ENCODE measurements at places on chromosomes 2 and 18.

GRCh38 chr2:127818794-127819425 is 7.9 kb upstream of the WDR33 start:
- no peak for DNase-seq

DNA sequence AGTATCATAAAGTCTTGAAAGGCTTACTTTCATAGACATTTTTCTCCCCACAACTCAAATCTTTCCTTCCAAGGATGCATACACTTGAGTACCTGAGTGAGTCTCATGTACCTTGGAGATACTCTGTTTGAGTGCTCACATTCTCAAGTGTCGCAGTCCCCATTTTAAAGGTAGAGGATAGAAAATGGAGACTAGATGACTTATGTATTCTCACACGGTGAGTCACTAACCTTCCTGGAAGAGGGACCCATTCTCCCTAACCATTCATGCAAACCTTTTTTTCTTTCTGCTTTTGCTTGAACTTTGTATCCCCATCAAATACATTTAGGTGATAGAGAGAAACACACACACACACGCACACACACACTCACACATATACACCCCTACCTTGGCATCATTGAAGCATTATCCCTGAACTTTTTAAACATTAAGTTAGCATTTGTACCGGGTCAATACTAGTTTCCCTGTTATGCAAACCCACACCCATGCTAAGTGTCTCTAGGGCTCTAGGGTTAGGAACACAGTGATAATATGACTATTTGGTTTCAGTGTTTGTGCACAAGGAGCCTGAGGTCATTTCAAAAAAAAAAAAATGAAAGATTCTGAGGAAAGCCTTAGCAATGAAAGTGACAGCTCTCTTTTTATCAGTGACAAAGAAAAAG is 236.2 kb downstream of the IKZF2 start:
- no peak for DNase-seq

- DNase-seq = no peak
Measured at GRCh38 chr18:23541349-23542093, 38.2 kb downstream of the RMC1 start.

- DNase-seq = no peak
Measured at GRCh38 chr2:165293440-165294420, 54.5 kb downstream of the SCN2A start.

- no peak for DNase-seq
Measured at GRCh38 chr2:2763351-2764000, 432.4 kb upstream of the MYT1L start.

GRCh38 chr2:154455866-154456265 is 242.6 kb upstream of the KCNJ3 start:
- no peak for DNase-seq

- no peak for DNase-seq
Measured at GRCh38 chr2:172571245-172571644, 15.4 kb downstream of the PDK1 start.

- DNase-seq = no peak
Measured at GRCh38 chr2:147937744-147938349, 82.7 kb downstream of the ORC4 start.

DNA sequence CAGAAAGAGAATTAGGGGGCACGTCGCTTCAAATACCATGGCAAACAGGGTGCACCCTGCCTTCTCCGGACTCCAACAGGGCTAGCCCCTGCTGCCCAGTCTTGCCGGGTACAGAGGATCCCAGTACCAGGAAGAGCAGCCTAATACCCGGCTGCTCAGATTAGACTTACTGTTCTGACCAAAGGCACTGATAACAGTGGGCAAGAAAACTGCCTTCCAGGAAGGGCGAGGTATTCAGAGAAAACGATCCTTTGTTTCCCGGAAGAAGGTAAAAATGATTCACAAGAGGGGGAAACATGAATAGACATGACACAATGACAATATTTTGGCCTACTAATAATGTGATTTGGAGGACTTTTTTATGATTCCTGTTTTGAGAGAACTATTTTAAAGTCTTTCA is 99.9 kb downstream of the SS18 start:
- no peak for DNase-seq

- DNase-seq = no peak
Measured at GRCh38 chr2:11092701-11093335, 62.4 kb upstream of the SLC66A3 start.

- DNase-seq = no peak
Measured at GRCh38 chr2:88815697-88816096, 124.2 kb downstream of the RPIA start.

GRCh38 chr2:224944707-224945547 is 97.3 kb downstream of the DOCK10 start:
- no peak for DNase-seq

- DNase-seq = no peak
Measured at GRCh38 chr2:8028981-8029380, 652.9 kb upstream of the ID2 start.

DNA sequence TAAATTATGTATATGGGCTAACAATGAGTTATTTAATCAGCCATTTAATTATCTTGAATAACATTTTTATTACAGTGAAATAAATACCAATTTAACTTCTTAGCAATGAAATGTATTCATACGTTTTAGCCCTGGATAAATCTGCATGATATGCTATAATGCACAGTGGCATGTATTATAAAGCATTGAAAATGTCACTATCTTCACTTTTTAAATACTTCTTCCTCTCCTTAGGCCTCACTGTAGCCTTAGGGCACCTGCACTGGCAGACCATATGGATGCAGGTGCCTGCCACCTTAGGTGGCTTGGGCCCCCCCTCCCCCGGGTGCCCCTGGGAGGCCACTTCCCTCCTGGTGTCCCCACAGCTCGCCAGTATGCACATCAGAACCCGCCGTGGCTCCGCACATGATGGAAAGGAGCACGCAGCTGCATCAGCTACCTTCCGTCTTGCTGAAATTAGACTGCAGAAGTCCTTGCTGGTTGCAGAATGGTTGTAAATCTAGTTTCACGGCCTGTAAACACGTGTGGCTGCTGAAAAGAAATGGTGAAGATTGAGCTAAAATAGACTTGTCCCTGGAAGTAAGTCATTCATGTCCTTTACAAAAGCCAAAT is 56.7 kb downstream of the ADI1 start:
- no peak for DNase-seq

DNA sequence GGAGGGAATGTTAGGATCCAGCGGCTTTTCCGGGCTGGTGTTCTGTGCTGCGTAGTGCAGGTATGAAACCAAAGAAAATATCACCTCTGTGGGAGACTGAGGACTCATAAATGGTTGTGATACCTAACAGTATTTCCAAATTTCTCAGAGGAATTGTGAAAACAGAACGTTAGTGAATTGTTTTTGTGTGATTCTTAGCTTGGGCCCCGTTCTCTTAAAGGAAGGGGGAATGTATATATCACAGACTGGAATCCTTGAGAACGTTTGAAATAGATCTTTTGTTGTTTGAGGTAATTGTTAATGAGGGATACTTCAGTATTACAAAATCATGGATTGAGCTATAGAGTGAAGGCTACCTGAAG is 834 bp downstream of the ZNF638 start:
- no peak for DNase-seq

GRCh38 chr2:226295123-226295522 is 504.5 kb downstream of the IRS1 start:
- no peak for DNase-seq

DNA sequence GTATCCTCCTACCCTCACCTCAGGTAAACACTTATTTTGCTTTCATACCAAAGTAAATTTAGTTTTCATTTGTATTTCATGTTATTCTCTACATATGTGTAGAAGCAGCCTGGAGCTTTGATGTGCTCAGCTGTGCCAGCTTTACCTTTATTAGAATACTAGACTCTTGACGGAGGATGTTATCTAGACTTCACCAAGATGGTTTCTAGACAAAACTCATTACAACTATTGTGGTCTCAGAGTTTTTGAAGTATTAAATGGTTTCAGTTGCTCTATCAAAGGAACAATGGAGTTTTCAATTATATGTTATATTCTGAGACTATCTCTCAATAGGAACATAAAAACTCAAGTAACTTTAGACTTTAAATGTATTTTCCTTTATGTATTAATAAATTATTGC is 5.0 kb upstream of the IL18RAP start:
- DNase-seq = no peak

GRCh38 chr2:63775191-63775590 is 66.5 kb upstream of the UGP2 start:
- no peak for DNase-seq

DNA sequence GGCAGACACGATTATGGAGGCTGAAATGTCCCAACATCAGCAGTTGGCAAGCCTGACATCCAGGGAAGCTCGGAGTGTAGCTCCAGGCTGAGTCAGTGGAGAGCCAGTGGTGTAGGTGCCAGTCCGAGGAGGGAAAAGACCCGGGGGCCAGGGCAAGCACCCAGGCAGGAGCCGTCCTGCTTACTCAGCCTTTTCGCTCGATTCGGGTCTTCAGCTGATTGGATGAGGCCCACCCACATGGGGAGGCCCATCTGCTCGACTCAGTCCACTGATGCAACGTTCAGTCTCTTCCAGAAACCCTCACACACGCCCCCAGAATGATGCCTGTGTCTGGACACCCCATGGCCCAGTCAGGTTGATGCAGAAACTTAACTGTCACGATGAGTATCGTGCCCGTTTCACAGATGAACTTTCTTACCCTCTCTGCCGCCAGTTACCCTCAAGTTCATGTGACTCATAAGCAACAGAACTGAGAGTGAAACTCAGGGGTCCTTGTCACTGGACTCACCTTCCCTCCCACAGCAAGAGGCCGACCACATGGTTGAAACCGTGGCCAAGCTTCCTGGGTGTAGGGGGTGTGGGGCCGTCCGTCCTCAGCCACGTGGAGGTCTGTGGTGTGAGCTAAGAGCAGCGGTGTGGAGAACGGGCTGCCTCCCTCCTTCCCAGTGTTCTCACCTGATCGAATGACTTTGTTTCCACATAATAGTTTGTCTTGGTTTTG is 197.4 kb upstream of the HDAC4 start:
- no peak for DNase-seq

DNA sequence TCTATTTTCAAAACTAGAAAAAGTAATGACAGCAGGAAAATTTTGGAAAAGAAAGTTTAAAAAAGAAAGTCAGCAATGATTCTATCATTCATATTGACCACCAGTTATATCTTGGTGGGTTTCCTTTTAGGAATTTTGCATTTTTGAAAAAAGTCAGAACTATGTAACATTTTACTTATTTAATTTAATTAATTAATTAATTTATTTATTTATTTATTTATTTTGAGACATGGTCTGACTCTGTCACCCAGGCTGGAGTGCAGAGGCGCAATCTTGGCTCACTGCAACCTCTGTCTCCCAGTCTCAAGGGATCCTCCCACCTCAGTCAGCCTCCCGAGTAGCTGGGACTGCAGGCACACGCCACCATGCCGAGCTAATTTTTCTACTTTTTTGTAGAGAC is 149.9 kb upstream of the ACAA2 start:
- DNase-seq = no peak

DNA sequence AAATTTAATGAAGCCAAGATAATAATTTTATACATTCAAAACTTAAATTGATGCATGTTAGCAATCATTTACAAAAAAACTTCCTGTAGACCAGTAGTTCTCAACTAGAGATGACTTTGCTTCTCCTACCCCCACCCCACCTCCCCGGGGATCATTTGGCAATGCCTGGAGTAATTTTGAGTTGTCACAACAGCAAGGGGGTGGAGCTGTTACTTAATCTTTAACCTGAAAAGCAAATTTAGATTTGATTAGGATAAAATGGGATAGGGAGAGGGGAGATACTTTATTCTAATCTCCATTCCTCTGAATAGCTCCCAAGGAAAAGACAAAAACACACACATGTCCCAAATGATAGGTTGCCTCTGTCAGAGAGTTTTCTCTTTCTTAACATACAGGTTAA is 4.2 kb downstream of the SLC40A1 start:
- DNase-seq = no peak

DNA sequence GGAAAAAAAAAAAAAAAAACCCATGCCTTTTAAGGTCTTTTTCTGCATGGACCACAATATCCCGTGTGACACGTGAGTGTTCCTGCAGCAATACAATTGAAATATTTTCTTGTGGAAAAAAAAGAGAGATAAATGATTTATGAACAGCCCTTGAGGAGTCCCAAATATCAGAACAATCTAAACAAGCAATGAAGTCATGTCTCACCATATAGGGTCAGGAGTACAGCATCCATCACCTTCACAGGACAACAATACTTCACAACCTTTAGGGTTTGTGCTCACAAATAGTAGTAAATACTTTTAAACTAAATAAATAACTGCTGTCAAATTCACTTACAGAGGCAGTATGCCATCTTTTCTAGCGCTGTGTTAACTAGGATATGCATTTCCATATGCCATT is 87.9 kb downstream of the ZEB2 start:
- DNase-seq = no peak

Measured in stimulated activated CD4-positive, alpha-beta T cell treated with anti-CD3 and anti-CD28 coated beads, Interleukin-1b, Interleukin-23, amount 100 ng/mL, for 24 hours (primary cell).